ENCODE measurements at places on chromosomes 6 and 20. TPM values are rescaled to one million over a fixed set of nuclear protein-coding genes. Genes with fewer than 3 reads are reported as not detected.

DNA sequence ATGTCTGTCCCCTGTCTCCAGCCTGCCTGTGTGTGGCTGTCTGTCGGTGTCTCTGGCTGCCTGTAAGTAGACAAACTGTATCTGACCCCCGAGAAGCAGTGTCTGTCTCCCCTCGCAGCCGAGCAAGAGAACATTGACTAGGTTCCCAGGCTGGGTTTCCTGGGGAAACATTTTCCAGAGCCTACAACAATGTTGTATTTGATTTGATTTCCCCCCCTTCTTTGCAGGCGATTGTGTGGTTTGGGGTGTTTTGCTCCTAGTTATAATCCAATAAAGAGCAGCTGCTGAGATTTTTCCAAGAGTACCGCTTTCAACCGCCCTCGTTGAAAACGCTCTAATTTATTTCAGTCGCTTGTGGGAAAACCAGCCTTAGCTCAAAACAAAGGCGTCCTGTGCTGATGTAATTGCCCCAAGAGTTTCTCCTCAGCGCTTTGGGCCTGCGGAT is 92.6 kb downstream of the CDC5L start:
- H3K27me3 ChIP-seq, result peaks cover 6% of the 10 kb centered on the region
- H3K36me3 ChIP-seq, result no peaks in the 10 kb centered on the region
- no peak overlapping the region for H3K4me3 ChIP-seq
- H3K4me1 ChIP-seq, result no peaks in the 10 kb centered on the region
- DNase-seq, result no peak

The SLC13A3 gene
- total RNA-seq, result 0.90 TPM

The DUSP15 gene
- total RNA-seq, result 2.1 TPM

The KCNB1 gene
- total RNA-seq, result 0.36 TPM

Measured in endothelial cell (in vitro differentiated cells).